ENCODE measurements at places on chromosomes 6 and 20.

- no peak for DNase-seq
These were observed 41.6 kb upstream of the TMEM244 start for GRCh38 chr6:129902681-129903080.

DNA sequence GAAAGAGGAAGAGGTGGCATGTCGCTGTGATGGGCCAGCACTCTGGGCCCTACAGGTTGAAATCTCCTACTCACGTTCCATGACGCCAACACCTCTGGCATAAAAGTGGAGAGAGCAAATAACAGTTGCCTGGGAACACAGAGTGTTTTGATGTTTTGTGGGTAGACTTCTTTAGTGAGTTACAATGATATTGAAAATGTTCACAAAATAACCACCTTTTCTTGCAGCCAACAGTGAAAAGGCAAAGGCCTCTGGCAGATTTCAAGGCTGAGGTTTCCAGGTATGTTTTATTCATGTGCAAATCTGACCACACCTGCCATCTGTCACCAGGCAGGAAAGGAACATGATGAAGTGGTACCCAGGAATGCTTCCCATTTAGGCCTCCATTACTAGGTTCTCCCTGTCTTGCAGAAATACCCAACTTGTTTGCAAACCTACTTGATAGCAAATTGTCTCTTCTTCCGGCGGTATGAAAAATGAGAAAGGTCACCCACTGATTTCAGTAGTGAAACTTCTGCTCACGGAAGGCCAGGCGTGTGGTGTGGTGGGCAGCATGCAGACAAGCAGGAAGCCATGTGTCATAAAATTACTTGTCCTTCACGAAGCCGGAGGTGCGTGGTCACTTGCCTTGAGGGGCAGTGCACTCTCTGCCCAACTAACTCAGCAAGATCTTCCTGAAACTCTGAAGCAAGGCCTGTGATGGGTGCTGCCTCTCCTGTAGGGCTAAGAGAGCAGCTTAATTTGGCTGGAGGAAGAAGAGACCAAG lies 299.1 kb upstream of the PRDM1 start:
- no peak for DNase-seq

DNA sequence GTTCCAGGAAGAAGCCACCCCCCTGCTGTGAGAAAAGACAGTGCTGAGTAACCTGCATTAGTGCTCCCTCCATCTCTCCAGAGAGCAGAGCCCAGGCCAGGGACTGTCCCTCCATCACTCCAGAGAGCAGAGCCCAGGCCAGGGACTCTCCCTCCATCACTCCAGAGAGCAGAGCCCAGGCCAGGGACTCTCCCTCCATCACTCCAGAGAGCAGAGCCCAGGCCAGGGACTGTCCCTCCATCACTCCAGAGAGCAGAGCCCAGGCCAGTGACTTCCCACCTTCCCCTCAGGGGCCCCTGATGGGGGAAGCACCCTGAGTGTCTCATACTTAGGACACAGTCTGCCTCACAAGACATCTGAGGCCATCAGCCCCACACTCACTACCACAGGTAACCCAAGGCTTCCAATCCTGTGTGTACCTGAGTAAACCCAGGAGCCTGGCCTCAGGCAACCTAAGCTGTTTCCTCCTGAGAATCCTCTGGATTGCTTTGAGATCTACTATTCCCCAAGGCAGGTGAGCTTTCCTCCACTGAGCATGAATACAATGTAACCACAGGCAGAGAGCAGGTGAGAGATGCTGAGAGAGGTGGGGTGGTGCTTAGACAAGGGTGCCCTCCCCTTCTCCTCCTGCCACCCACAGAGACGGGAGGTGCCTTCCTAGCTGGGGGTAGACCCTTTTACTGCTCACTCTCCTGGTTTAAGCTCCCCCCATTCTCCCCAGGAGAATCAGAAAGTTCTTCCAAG lies 4.9 kb downstream of the TBXT start:
- DNase-seq, result no peak

DNA sequence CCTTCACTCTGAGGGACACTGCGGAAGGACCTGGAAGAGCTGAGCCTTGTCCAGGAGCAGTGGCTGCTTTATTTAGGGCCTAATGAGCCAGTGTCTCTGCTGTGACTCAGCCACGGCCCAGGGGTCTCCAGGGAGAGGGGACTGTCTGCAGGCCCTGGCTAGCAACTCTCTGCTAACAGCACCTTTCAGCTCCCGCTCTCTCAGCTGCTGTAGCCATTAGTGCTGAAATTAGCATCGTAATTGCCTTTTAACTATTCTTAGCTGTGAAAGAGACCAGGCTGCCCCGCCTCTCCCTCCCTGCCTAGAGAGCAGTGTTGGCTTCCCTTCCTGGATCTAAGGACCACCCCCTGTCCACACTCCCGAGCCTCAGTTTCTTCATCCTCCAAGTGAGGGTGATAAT lies 53.1 kb upstream of the SLC32A1 start:
- DNase-seq, result no peak

DNA sequence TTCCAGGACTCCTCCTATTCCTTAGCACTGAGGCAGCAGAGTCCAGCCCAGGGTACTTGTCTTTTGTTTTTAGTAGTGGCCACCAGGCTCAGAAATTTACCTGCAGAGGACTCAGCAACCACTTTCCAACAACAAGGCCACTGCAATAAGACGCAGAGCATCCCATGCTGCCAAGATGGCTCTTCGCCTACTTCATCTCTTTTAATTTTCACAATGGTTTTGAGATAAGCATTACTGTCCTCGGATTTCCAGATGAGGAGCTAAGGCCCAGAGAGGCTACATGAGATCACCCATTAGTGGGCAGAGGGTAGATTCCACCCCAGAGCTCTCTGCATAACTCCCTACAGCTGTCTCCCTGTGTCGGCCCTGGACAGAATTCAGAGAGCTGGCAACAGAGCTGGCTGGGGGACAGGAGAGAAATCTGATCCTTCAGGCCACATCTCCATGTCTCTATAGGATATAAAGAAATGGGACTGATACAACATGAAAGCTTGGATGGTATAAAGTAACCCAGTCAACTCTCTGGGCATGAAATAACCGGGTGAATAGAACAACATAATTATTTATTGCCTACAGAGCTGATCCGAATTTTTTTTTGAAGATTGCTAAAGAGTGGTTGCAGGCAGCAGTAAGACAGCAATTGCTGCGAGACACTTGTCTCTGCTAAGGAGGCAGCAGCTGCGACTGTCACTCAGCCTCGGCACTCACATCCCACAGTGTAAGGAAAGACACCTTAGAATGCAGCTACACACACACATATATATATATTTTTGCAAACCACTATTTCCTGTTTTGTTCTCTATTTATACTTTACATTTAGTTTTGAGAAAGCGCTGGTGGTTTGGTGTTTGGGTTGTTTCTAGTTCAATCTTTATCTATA lies 37.2 kb downstream of the SCML4 start:
- DNase-seq, result peak; percentile 64

- DNase-seq, result peak; percentile 49
These were observed 831 bp downstream of the PMEPA1 start for GRCh38 chr20:57708694-57709673.
